ENCODE measurements at places on chromosomes 2 and 18.
A peak's percentile ranks its signal among the peaks of the same experiment; 100 is the strongest.

DNA sequence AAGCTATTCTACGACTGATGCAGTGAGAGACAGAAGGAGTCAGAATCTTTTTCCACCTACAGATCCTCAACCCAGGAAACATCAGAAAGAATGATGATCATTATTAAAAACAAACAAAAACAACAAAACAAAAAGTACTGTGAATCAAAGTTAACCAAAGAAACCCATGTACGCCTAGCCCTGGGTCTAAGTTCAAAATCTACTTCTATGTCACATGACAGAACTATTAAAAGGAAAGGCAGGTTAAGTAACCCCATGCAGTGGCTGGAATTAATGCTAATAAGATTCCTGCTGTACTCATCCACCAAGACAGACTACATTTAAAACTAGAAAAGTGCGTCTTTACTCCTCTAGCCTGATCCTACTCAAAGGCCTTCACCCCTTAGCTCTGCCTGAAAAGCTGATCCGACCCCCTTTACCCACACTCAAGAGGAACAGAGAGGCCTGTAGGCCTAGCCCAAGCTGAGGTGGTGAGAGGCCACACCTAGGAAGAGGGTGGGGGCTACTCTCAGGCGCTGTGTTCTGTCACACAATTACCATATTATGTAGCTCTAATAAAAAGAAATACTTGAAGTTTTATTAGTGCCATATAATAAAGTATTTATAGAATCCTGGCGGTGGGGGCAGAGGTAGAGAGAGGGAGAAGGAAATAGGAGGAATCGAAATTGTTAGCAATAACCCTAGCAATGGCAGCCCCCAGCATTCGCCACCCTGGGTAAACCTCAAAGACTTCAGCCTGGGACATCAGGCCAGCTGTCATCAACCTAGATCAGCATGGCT is 37.1 kb downstream of the NHEJ1 start:
- no peak for DNase-seq

GRCh38 chr2:204145263-204145751 is 208.7 kb downstream of the ICOS start:
- peak; percentile 73 for DNase-seq

DNA sequence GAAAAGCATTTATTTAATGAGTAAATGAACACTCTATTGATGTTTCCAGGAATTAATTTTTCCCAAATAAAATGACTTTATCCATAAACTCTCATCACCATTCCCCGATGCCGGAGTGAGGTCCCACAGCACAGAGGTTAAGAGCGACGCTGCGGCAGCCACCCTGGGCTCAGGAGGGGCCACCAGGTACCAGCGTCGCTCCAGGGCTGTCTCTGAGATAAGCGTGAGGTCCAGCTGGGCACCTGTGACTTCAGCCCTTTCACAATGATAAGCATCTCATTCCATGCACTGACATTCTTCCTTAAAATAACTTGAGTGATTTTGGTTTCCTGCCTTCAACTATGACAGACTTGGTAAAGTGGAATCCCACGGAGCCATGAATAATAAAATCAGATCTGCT is 182.1 kb downstream of the TWIST2 start:
- DNase-seq: no peak

GRCh38 chr2:205580212-205580987 is 101.9 kb upstream of the NRP2 start:
- DNase-seq: no peak

DNA sequence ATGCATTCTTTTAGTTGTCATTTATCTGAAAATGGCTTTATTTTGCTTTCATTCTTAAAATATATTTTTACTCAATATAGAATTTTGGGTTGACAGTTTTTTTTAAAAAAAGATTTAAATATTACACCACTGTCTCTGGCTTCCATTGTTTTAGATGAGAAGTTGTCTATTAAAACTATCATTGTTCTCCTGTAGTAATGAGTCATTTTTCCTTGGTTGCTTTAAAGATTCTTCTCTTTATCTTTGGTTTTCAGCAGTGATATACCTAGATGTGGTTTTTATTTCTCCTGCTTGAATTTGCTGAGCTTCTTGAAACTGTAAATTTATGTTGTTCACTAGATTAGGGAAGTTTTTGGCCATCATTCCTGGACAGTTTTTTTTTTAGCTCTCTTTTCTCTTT is 26.7 kb upstream of the DLX2 start:
- no peak for DNase-seq

DNA sequence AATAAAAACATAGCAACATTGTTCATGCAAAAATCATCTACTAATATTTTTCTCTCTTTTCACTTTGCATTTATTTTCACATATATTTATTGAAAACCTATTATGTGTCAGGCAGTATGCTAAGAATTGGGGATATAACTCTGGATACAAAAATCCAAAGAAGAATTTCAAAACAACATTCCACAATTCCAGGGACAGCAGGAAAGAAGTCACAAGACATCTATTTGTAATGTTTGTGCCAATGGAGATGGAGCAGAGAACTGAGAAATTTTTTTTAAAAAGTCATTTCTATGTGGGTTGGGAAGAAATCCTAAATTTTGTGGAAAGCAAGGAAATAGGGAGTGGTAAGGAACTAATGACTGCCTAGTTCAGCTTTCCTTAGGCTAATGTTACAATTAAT is 128.6 kb upstream of the TLK1 start:
- no peak for DNase-seq

GRCh38 chr2:28526527-28527132 is 30.8 kb downstream of the PLB1 start:
- no peak for DNase-seq

- DNase-seq: no peak
Observed at GRCh38 chr2:50840341-50841124, 191.4 kb downstream of the NRXN1 start.

- no peak for DNase-seq
Observed at GRCh38 chr18:58222432-58223125, 178.6 kb downstream of the NEDD4L start.
